ENCODE measurements at places on chromosomes 12 and 14.

DNA sequence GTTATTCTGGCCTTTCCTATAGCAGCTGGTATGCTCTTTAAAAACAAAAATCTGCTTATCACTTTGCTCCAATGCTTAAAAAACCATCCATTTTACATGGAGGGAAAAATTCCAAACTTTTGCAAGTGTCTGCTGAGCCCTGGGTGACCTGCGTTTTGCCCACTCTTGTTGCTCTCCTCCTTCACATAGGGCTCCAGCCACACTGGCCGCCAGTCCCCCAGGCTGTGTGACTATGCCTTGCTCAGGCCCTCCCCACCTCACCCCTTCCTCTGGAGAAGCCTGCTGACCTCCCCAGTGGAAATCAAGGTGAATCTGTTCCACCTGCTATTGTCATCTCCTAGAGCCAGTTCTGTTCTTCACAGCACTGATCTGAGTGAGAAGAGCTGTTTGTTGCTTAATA, 126.9 kb downstream of the SLC25A47 start:
- DNase-seq = no peak

- peak; percentile 74 for DNase-seq
These were observed 30.6 kb upstream of the RPLP0 start for GRCh38 chr12:120231316-120232011.

DNA sequence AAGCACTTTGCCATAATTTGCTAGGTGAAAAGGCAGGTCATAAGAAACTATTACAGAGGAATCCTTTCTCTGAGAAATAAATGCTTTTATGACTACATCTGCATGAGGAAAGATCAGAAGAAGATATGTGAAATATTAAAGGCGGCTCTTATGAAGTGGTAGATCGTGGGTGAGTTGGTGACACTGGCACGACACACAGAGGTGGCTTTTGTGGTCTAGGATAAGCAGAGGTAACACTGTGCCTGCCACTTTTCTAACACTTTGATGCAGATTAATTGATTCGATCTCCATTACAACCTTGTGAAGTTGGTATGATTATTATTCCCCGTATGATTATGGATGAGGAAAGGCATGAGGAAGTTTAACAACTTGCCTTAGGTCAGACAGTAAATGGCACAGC, 60.0 kb upstream of the ELK3 start:
- DNase-seq = no peak

DNA sequence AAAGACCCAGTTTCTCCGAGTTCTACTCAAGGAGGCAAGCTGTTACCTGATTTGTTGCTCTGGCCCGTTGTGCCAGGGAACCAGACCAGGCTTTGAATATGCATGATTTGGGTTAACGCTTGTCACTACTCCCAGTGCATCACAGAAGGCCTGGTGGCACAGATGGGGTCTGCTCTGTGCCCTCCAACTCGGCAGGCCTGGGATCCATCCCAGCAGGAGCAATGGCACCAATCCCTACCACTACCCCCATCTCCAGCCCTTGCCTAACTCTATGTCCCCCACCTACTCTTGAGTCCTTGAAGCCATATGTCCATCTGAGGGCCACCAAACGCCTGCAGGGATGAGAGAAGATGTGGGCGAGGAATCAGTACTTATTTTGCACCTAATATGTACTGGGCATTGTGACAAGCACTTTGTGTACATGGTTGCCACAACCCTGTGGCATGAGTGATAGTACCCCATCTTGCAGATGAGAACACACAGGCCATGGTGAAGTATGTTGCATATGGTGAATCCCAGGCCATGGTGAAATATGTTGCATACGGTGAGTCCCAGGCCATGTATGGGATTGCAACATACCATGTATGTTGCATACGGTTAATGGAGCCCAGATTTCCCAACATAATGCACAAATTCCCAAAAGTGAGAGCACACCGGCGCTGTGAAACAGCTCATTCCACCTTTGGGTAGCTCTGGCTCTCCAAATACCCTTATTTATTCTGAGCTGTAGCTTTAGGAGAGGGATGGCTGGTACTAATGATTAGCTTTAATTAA, 102.7 kb downstream of the NTF3 start:
- DNase-seq = no peak

DNA sequence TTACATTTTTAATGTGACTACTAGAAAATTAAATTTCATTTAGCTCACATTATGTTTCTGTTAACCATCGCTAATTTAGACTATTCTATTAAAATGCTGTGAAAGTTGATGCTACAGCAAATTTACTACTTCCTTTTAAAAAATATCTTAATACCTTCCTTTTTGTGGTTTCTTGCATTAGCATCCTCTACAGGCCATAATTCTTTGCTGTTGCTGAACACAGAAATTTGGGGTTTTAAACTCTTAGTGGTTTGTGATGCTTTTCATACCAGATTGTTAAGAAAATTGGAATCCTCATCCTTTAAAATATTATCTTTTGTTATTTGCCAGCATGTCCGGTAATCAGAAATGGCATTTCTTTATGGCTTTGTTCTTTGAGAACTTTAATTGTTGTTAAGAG, 18.1 kb downstream of the WNK1 start:
- no peak for DNase-seq

DNA sequence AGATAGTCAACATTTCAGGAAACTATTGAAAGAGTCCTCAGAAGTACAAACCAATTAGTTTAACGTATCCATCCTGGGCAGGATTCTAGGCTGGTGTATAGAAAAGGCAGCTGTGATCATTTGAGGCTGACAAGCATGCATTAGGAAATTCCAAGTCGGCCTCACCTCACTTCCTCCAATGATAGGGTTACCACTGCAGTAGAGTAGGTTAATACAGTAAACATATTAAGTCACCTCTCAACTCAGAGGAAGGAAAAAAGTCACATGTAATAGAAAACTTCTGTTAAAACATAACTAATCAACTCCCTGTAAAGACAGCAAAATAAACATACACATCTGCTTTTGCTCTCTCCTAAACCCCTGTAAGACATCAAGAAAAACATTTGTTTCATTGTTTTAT, 33.5 kb downstream of the MED13L start:
- DNase-seq = no peak

DNA sequence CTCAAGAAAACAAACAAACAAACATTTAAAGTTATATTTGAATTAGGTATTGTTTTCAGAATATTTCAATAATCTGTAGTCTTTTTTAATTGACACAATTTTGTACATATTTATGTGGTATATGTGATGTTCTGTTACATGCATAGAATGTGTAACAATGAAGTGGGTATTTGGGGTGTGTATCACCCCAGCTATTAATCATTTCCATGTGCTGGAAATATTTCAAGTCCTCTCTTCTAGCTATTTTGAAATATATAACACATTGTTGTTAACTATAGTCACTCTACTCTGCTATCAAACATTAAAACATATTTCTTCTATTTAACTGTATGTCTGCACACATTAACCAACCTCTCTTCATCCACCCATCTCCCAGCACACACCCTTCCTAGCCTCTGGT, 32.0 kb upstream of the SIX1 start:
- no peak for DNase-seq

DNA sequence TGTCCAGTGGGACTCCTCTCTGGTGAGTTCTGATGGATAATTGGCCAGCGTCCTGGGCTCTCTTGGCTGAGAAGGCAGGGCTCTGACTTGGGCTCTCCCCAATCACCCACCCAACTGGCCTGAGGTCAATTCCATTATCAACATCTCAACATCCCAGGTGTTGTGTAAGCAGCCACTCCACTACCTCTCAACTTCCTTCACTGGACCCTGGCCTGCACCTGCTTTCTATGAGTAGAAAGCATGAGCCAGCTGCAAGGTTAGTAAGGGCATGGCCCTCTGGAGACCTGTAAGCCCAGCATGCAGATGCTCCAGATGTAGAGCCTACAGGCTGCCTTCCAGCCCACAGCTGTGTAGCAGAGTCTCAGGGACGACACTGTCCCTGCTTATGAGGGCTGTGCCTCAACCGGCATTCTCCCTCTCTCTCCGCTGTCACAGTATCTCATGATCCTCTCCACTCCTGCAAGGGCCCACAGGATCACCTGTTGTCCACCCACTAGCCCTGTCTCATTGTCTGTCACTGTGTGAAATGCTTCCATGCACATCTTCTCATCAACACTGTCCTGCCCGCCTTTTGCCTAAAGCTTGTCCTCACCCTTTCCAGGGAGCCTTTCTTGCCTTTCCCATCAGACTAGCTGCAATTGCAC, 5.4 kb upstream of the KRT81 start:
- DNase-seq = no peak

DNA sequence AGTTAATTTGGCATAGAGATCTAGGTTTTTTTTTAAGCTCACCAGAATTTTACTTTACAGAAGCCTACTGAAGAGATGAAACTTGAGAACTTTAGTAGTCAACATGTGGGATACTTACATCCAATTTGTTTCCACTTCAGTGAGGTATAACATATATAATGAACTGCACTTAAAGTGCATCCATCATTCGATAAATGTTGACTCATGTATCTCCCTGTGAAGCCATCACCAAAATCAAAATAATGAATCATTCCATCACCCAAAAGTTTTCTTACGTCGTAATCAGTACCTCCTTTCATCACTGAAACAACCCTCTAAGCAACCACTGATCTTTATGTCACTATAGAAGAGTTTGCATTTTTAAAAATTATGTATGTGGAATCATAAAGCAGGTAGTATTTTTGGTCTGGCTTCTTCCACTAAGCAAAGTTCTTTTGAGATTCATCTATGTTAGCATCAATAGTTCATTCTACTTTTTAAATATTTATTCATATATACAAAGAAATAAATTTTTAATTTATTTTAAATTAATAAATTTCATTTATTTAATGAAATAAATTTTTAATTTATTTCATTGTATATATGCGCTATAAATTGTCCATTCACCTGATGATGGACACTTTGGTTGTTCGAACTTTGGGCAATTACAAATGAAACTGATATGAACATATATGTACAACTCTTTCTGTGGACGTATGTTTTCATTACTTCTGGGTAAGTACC, 2.0 kb upstream of the CPNE8 start:
- no peak for DNase-seq

DNA sequence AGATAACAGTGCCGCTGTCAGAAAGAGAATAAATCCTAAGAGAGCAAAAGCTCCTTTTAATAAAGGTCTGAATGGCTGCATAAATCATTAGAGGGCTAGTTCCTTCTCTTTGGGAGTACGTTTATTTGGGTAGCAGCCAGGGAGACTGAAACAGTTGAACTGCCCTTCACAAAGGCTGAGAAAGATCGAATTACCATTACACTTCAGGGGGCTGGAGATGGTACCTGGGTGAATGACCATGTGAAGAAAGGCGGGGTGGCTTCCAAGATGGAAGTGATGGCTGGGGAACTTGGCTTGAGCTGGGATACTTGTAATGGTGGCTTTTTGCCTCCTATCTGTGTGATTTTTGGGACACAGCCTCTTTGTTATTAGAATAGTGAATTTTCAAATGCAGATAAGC, 1.7 kb upstream of the FGD4 start:
- DNase-seq = no peak

- DNase-seq = no peak
These were observed 15.8 kb downstream of the FLRT2 start for GRCh38 chr14:85545738-85546137.

DNA sequence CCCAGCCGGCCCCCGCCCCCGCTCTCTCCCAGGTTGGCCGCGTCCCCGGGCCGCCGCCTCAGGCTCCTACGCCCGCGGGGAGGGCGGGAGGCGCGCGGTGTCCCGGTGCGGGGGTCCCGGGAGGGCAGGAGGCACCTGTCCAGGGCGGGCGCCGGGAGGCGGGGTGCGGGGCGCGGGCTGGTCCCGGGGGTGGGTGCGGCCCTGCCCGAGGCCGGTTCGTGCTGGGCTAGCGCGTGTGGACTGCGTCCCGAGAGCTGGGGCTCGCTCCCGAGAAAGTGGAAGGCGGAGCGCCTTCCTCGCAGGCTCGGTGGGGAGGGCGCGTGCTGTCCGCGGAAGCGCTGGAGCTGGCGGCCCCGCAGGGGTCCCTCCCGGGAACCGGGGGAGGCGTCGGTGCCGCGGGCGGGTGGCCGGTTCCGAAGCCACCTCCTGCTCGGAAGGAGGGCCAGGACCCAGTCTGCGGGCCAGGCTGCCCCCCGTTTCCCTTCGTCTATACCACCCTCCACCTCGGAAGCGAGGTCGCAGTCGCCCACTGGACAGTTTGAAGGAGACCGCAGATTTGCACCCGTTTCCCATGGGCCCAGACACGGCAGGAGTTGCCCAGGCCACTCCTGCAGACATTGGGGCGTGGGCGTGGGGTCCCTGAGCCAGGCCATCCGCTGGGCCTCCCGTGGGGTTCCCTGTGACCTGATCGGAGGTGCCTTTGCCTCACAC, 636 bp downstream of the ZFYVE21 start:
- DNase-seq = peak; percentile 30

GRCh38 chr14:83356080-83356479, 1822.4 kb upstream of the SEL1L start:
- DNase-seq = no peak

GRCh38 chr14:91263329-91263728, 18.8 kb upstream of the GPR68 start:
- no peak for DNase-seq

GRCh38 chr12:46660719-46661109, 165.1 kb downstream of the SLC38A4 start:
- DNase-seq = no peak

DNA sequence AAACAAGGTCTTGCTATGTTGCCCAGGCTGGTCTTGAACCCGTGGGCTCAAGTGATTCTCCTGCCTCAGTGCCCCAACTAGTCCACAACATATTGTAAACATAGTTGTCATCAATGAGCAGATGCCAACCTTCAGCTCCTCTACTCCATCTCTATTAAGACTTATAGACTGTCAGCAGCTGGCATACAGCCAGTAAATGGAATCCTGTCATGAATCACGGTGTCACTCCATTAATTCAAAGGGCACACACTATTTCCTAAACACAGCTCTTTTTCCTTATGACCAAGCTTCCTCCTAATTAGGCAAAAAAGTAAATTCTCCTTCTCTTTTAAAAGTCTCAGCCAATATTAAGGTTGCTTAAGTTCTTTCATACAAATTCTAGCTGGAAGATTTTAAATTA, 111.2 kb downstream of the ITPR2 start:
- DNase-seq = no peak

DNA sequence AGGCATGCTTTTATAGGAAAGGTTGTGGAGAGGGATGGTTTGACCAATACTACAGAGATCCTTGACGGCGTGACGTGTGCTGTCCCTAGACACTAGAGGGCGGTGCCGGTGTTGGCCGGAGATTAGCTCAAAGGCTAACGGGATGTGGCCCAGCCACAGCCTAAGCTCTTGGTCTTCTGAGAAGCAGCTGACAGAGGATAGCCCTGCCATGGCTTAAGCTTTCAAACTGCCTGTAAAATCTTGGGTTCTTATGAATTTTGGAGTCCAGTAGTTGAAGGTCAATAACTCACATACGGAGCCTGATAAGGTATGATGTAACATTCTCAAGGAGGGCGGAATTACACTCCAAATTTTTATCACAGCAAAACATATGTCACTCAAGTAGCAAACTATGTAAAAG, 515.7 kb upstream of the ATXN7L3B start:
- no peak for DNase-seq

DNA sequence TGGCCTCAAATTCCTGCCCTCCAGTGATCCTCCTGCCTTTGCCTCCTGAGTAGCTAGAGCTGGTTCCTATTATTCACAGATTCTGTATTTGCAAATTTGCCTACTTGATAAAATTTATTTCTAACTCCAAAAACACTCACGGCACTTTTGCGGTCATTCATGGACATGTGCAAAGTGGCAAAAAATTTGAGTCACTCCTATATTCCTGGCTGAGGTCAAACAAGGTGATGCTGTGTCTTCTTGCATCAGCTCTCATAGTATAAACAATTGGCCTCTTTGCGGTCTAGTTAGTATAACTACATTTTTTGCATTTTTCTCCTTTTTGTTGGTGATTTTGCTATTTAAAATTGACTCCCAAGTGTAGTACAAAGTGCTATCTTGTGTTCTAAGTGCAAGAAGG, 24.7 kb downstream of the ATF1 start:
- no peak for DNase-seq

All from stimulated activated CD4-positive, alpha-beta T cell treated with anti-CD3 and anti-CD28 coated beads, Interleukin-4, amount 100 ng/mL, for 1 hour (primary cell).